ENCODE measurements at places on chromosomes 12 and 14.

DNA sequence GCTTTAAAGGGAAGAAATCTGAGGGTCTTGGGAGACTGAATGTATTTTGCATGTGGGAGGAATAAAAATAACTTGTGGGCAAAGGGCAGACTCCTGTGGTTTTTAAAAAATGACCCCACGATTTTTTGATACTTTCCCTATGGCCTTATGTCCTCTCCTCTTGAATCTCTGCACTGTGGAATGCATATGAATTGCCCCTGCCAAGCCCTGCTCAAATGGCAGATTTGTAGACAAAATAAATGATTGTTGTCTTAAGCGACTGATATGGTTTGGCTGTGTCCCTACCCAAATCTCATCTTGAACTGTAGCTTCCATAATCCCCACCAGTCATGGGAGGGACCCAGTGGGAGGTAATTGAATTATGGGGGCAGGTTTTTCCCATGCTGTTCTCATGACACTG lies 223.8 kb downstream of the DACT1 start:
- no peak for DNase-seq

DNA sequence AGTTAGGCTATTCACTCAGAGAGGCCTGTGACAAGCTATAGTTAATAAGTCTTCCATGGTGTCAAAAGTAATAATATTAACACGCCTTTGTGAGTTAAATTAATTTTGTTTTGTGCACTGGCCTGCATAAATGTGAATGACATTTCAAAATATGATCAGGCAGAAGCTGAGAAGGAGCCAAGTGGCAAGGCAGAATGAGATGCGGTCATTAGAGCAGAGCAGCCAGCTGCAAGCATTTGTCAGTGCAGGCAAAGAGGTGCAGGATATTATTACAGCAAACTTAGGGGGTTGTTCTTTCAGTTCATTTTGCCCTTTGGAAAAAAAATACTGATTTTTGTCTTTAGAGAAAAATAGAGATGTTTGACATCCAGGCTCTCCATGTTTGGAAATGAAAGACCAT lies 364.5 kb downstream of the PAWR start:
- no peak for DNase-seq

- DNase-seq: no peak
Observed at GRCh38 chr14:22010545-22011252, 337.1 kb upstream of the OR4E1 start.

DNA sequence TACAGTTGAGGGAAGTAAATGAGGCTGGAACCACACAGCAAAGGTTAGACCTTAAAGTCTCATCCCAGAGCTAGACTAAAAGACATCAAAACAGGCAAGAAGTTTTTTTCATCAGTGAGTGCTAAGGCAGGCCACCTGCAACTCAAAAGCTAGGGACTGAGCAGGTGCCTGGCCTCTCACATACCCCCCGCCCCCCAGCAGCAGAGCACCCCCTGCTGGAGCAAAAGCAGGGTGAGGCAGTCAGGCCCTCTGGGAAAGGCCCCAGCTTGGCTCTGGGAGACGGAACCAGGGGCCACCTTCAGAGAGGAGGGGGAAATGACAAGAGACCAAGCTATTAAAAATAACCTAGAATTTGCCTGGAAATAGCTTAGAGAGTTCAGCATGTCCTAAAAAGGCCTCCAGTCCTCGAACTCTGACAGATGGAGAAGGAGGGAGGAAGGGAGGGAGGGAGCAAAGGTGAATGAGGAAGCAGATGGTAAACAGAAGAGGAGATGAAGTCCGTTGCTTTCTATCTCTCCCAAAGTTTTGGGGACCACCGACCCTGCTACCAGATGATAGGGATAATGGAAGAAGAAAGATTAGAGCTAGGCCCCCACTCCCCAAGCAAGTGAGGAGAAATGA lies 1.8 kb downstream of the ITGA7 start:
- DNase-seq: no peak

DNA sequence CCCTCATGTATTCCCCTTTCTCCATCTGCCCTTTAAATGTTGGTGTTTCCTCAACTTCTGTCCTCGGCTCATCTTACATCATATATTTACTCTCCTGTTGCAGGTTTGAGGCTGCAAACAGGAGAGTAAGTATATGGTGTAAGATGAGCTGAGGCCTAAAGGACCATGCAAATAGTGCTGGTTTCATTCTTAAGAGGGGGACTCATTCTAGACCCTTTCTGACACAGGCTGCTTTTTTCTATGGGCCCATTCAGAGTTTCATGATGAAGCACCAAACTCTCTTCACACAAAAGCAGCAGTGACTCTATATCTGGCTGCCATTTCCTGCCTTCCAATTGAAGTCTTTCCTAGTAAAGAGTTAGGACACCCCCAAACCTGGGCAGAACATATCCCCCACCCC lies 218.5 kb downstream of the PHLDA1 start:
- DNase-seq: no peak
